ENCODE measurements at places on chromosomes 11 and 22.

- DNase-seq, result no peak
Observed at GRCh38 chr11:72189455-72190250, 2.3 kb upstream of the FOLR1 start.

GRCh38 chr22:46714550-46714949 lies 23.5 kb downstream of the CERK start:
- no peak for DNase-seq

DNA sequence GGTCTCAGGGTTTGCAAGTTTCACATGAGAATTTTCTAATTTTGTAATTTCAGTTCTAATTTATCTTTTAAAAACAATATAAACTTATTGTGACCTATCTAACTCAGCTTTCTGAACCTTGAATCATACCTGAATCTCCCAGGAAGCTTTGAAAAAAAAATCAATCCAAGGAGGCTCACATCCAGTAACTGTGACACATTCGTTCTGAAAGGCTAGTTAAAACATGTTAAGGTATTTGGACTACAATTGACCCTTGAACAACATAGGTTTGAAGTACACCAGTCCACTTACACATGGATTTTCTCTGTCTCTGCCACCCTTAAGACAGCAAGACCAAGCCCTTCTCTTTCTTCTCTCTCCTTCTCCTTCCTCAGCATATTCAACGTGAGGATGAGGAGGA lies 40.0 kb downstream of the DDI1 start:
- DNase-seq, result no peak

DNA sequence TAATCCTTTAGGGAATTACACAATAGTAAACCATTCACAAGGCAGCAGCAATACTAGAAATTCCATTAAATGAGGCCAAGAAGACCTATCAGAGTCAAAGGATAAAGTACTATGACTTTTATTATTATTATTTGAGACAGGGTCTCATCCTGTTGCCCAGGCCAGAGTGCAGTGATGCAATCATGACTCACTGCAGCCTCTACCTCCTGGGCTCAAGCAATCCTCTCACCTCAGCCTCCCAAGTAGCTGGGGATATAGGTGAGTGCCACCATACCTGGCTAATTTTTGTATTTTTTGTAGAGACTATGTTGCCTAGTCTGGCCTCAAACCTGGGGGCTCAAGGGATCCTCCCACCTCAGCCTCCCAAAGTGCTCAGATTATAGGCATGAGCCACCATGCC lies 51.8 kb downstream of the TTC28 start:
- no peak for DNase-seq

DNA sequence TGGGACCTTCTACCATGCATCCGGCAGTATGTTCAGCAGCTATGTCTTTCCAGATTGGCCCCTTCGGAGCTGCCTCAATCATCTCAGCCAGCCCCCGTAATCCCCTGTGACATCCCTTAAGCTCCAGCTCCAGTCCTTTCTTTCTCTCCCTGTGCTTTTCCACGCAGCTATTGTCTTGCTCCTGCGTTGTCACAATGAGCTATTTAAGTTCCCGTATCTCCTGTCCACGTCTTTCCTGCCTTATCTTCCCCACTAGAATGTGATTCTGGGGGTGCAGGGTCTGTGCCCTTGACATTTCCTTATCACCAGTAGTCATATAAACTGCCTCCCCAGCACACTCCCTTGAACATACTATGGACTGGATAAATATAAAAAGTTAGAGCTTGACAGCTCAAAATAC lies 5.1 kb upstream of the ETS1 start:
- DNase-seq, result no peak

Measured in T-helper 1 cell (primary cell).